ENCODE measurements at places on chromosomes 3 and 15.

DNA sequence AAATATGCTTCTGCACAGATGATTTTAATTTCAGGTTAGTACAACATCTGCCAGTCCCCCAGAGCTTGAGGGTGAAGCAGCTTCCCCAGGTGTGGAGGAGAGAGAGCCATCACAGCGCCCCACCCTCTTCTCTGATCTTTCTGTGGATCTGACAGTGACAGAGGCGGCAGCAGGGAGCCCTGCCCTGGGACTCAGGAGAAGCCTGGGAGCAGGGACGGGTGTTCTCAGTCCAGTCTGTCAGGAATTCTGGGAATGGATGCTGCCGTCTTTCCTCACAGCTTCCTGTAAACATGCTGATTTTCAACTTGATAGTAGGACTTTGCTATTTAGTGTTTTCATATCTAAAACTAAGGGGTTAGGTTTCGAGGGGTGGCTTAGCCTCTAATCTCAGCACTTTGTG lies 11.4 kb upstream of the RAB8B start:
- no peak for DNase-seq

- DNase-seq = no peak
These were observed 56.9 kb upstream of the TBC1D5 start for GRCh38 chr3:17799312-17799711.

GRCh38 chr15:38150148-38150547 lies 102.5 kb upstream of the SPRED1 start:
- no peak for DNase-seq

DNA sequence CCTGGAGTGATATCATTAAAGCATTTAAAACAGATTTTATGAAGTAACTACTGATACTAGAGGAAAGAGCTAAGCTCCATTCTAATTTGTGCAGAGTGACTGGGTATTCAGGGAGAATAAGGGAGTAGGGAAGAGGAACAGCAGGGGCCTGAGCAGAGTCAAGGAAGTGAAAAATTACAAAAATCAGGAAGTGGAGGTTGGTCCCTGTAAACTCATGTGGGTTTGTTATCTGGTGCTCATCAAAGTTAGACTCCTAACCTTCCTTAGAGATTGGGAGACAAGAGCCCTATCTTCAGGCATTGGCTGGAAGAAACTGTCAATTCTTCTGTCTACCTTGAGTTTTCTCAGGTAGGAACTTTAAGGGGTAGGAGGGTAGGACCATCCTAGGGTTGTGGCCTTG lies 82.5 kb downstream of the NEK11 start:
- no peak for DNase-seq

- DNase-seq = no peak
These were observed 805 bp upstream of the RGMA start for GRCh38 chr15:93089727-93090305.

DNA sequence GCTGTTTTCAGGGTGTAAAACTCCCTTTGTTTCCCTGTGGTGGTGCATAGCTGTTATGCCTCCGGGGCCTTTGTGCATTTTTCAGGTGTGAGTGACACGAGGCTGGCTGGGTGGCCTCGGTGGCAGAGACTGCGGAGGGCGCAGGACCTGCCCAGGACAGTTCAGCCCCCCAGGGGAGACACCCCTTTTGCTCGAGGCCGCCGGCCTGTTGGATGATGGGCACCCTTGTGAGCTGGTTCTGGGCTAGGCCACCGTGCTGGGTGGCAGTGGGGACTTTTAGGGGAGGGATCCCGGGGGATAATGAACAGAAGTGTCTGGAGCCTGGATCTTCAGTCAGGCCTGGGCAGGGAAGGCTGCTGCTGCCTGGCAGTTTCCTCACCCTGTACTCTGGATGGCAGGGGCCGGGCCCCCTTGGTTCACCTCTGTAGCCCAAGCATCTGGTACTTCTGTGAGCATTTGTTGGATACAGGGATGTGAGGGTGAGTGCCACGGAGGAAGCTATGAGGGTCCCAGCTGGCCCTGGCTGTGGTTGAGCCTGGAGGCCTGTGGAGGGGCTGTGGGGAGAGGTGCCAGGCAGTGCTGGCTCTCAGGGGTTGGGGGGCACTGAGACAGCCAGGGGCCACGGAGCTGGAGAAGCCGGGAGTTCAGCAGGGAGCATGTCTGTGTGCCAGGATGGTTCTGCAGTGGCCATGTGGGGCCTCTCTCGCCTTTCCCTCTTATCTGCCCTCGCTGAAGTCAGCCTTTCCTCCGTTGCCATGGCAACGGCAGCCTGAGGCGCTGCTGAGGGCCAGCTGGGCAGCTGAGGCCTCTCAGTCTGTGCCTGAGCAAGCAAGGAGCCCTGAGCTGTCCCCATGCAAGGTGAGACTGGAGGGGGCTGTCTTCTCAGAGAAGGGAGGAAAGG lies 49.0 kb downstream of the KY start:
- DNase-seq = no peak

DNA sequence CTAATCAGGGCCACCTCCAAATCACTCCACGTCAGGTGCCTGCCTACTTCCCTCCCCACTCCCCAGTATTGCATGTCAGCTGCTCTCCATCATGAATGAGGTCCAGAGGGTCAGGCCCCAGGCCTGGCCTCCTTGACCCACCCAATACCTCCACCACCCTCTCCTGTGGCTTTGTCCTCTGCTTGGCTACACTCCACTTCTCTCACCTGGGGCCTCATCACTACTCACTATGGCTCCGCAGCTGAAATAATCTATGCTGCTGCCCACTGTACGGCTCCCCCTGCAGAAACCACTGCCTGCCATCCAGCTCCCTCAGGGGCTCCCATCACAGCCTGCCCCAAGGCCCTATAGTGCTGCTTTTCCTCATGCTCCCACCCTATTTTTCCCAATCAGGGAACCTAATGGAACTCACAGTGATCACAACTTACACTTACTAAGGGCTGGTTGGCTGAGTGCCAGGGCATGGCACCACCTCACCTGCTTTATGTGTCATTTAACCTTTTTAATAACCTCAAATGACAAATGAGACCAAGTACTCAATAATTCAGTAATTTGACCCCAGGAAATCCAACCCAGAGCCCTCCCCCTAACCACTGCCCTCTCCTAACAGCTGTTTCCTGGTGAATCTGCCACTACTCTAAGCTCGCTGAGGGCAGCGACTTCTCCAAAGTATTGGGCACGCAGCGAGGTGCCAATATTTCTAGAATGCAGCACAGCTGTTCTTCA lies 2.3 kb downstream of the GORASP1 start:
- DNase-seq = no peak

DNA sequence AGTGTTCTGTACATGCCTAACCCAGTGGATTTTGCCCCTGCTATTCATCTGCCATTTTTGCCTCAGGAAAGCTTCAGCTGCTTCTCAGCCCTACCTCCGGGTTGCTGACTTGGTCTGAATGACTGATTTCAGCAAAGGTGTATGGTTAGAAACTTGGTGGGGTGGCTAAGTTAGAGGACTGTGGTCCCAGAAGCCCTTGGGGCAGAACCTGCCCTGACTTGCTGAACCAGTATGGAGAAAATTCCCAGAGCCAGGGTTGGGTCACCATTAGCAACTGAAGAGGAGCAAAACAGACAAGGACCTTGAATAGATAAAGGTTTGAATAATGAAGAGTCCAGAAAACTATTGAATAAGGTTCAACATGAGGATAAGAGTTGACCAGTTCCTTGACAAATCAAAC lies 6.1 kb upstream of the WWTR1 start:
- DNase-seq = no peak

DNA sequence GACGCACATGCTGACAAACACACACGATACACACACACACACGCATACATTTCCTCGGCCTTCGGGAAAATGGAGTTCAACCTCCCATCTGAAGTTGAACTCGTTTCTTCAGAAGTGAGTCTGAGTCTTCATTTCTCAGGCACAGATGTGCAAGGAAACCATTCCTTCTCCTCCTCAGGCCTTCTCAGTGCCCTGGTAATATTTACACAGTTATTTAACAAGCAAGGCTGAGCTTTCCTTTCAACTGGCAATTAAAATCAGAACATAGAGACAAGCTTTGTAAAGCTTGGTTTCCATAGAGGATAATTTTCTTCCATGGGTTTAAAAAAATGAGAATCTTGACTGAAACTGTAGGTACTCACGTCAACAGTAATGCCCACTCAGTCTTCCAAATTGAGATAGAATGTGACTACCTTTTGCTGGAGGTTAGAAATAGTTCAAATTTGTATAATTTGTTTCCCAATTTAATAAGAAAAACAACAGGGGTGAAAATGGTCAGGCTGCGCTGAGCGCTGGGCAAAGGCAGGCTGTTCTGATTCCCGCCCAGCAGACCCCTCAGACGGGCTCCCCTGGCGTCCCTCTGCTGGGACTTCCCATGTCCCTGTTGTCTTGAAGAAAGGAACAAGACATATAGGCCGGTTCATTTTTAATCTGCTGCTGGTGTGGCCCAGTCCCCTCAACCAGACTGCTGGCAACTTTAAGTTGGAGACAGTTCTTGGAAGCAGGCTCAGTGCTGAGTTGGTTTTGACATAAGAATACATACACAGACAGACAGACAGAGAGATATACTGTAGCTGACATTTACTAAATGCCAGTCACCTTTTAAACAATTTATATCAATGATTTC lies 174.3 kb downstream of the XXYLT1 start:
- DNase-seq = no peak

GRCh38 chr15:39720621-39721611 lies 61.7 kb downstream of the FSIP1 start:
- no peak for DNase-seq

- no peak for DNase-seq
These were observed 35.3 kb downstream of the ZBTB38 start for GRCh38 chr3:141403576-141403975.

DNA sequence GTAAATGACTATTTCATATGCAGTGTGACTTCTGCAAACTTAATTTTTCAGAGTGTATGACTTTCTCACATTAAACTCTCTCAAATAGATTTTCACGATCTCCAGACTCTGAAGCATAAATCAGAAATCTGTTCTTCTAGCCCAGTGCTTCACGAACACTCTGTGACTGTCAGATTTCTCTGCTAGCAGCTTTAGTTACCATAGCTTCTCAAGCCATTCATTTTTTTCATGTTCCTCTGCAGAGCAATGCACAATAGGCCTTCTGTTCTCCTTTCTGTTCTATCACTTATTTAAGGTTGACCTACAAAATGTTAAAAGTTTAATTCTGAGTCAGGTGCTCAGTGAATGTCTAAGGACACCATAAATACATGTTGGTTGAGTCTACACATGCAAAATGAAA lies 1102.2 kb downstream of the TUSC7 start:
- DNase-seq = no peak

DNA sequence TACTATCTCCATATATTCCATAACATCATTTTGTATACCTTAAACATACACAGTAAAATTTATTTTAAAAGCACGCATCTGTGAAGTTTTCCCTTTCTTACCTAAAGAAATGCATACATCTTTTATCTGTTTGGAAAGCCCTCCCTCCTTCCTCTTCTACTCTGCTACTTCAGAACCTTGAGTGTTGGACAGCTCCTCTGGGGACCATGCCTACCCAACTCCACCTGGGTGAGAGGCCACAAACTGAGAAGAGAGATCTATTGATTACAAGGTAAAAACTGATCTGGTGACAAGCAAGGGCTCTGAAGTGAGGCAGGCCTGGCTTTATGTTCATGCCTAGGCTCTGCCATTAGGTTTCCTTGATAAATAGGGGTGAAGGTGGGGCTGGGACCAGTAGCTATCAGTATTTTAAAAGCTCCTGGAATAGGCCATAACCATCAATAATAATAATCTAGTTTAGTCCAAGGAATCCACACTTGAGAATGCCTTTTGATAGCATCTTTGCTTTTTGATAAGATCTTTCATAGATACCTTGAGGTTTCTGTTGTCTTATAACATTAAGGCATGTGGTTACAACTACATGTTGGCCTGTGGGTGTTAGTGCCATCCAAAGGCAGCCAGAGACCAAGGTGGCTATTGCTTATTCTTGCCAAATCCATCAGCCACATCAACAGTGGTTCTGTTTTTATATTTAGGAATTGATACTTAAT lies 148.8 kb downstream of the KCNMB2 start:
- DNase-seq = no peak

- no peak for DNase-seq
These were observed 175.7 kb downstream of the TMEM108 start for GRCh38 chr3:133213937-133214336.

- DNase-seq = no peak
These were observed 15.2 kb downstream of the RAB11A start for GRCh38 chr15:65884511-65884910.

GRCh38 chr15:58734859-58735258 lies 14.6 kb downstream of the ADAM10 start:
- no peak for DNase-seq

GRCh38 chr3:77354958-77355357 lies 315.1 kb downstream of the ROBO2 start:
- DNase-seq = no peak

GRCh38 chr3:50620820-50621219 lies 3.9 kb downstream of the MAPKAPK3 start:
- no peak for DNase-seq

DNA sequence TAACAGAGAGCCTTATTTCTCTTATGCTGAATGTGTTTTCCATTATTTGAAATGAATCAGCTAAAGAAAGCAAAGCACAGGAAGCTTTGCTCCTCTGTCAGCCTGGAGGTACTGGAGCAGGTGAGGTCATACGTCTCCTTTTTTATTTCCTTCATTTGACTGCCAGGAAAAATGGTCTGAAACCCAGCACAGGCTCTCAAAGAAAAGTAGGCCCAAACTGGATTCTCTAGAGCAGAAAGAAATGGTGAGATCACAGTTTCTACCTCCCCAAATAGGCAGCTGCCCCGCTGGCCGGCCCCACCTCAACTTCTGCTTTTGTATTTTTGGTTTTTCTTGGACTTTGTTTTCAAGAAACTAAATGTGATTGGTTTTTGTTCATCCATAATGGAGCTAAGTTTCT lies 95.1 kb downstream of the RPL39L start:
- no peak for DNase-seq

GRCh38 chr3:147652651-147653366 lies 243.6 kb downstream of the ZIC1 start:
- DNase-seq = no peak

DNA sequence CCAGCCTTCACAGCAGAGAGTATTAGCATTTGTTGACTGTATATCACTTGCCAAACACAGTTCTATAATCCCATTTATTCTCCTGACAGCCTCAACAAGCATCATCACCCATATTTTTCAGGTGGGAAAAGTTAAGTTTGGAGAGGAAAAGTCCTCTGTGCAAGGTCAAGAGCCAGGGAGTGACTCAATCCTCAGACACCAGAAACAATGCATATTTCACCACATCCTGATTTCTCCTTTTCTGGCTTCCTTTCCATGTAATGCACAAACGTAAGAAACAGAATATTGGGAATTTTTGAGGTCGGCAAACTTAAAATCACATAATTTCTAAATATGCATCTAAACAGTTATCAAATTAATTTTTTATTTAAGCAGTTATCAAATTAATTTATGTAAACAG lies 116.0 kb upstream of the GADL1 start:
- no peak for DNase-seq
